ENCODE measurements at places on chromosomes 7 and 10. TPM values are rescaled to one million over a fixed set of nuclear protein-coding genes. Genes with fewer than 3 reads are reported as not detected.
A peak's percentile ranks its signal among the peaks of the same experiment; 100 is the strongest.

Gene MOSPD3
- 2.2 TPM for total RNA-seq

GRCh38 chr7:70733090-70733489, 398.9 kb upstream of the GALNT17 start:
- peaks cover 4% of the 10 kb centered on the region for H3K4me1 ChIP-seq
- H3K4me3 ChIP-seq = no peak overlapping the region

DNA sequence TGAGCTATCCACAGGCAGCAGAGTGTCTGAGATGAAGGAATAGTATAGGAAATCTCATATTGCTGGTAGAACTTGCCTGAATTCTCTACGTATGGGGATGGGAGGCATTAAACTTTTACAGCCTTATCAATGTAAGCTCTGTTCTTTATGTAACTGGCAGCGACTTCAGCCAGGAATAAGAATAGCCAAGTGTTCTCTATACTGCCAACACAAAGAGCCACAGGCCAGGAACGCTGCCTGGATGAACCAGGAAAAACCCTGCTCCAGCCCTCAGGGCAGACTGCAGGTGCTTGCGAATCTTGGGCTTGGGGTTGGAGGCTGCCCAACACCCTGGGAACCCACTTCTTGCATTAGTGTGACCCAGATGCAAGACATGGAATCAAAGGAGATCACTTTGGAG, 6.1 kb upstream of the OLAH start:
- H3K4me3 ChIP-seq = no peak overlapping the region
- H3K27me3 ChIP-seq = peaks cover 7% of the 10 kb centered on the region
- no peak overlapping the region for H3K27ac ChIP-seq
- H3K4me1 ChIP-seq = peaks cover 8% of the 10 kb centered on the region

Gene ATOH7
- total RNA-seq = not detected

Gene GJD4
- not detected for total RNA-seq

GRCh38 chr10:13526948-13527863, 1.6 kb downstream of the BEND7 start:
- H3K4me1 ChIP-seq = peaks cover 3% of the 10 kb centered on the region
- peak; percentile 72 for DNase-seq
- H3K4me3 ChIP-seq = peak overlapping the region; percentile 57
- no peaks in the 10 kb centered on the region for H3K27me3 ChIP-seq

DNA sequence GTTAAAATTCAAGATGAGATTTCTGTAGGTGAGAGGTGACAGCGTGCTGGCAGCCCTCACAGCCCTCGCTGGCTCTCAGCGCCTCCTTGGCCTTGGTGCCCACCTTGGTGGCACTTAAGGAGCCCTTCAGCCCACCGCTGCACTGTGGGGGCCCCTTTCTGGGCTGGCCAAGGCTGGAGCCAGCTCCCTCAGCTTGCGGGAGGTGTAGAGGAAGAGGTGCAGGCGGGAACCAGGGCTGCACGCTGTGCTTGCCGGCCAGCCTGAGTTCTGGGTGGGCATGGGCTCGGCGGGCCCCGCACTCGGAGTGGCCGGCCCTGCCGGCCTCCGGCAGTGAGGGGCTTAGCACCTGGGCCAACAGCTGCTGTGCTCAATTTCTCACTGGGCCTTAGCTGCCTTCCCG, 320.0 kb upstream of the VWC2 start:
- no peaks in the 10 kb centered on the region for H3K4me1 ChIP-seq
- no peak overlapping the region for H3K4me3 ChIP-seq
- H3K27me3 ChIP-seq = no peaks in the 10 kb centered on the region
- H3K27ac ChIP-seq = no peak overlapping the region

Gene ADAMTS14
- total RNA-seq = under 0.01 TPM

Gene C10orf71
- total RNA-seq = not detected

GRCh38 chr7:43726466-43726865, 2.9 kb downstream of the COA1 start:
- no peak overlapping the region for H3K4me3 ChIP-seq
- peaks cover 2% of the 10 kb centered on the region for H3K4me1 ChIP-seq
- no peaks in the 10 kb centered on the region for H3K27me3 ChIP-seq
- no peak for DNase-seq
- H3K27ac ChIP-seq = no peak overlapping the region
- no peaks in the 10 kb centered on the region for H3K36me3 ChIP-seq

DNA sequence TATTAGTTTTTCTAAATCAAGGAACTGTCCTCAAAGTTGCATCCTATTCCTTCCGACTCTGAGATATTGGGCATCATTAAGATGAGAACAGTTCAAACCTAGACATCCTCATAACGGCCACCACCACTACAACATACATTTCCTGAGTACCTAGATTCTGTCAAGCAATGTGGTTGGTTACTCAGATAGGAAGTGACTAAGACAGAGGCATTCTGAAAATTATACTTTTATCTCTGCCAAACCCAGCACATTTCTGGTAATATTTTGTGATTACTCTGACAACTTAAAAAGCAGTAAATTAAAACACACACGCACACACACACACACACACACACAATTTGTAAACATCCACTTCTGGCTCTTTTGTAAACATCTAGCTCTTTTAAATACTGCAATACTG, 291.2 kb upstream of the MEOX2 start:
- no peak overlapping the region for H3K4me3 ChIP-seq
- H3K4me1 ChIP-seq = no peaks in the 10 kb centered on the region
- peak; percentile 63 for DNase-seq
- H3K27me3 ChIP-seq = no peaks in the 10 kb centered on the region
- H3K36me3 ChIP-seq = no peaks in the 10 kb centered on the region
- no peak overlapping the region for H3K27ac ChIP-seq

Gene ZNF273
- 2.7 TPM for total RNA-seq

GRCh38 chr7:132319481-132319880, 256.8 kb downstream of the PLXNA4 start:
- H3K36me3 ChIP-seq = no peaks in the 10 kb centered on the region
- H3K4me3 ChIP-seq = no peak overlapping the region
- no peak overlapping the region for H3K27ac ChIP-seq
- H3K4me1 ChIP-seq = no peaks in the 10 kb centered on the region

DNA sequence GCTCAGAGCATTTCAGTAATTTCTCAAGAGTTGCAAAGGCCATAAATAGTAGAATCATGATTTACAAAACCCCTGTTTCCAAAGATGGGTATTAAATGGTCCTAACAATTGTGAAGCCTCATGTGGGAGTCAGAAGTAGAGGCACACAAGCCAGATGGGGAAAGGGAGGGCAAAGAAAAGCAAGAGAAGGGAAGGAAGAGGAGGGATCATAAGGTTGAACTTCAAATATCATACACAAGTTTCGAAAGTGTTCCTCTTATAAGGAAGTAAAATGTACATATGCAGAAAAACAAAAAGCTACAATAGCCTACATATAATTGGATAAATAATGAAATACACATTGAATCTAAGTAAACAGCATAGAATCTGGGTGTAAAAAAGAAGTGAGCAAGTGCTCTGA, 6.0 kb downstream of the LIPN start:
- no peaks in the 10 kb centered on the region for H3K36me3 ChIP-seq
- peaks cover 12% of the 10 kb centered on the region for H3K27me3 ChIP-seq
- no peak for DNase-seq
- H3K4me1 ChIP-seq = no peaks in the 10 kb centered on the region
- no peak overlapping the region for H3K4me3 ChIP-seq

DNA sequence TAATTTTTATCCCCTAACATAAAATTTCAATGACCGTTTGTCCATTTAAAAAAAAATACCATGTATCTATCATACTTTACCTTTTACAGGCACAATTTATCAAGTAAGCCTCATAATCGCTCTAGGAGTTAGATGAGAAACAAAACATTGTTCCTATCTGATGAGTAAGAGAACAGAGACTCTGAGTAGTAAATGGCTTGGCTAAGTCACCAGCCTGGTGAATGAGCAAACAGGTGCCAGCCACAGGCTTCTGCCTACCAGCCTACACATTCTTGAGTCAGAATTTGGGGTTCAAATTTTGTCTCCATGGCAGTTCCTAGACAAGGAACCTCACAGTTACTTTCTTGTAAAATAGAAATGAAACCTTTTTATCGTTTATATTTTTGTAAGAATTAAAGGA, 235.4 kb downstream of the HGF start:
- no peak for DNase-seq
- no peaks in the 10 kb centered on the region for H3K27me3 ChIP-seq
- H3K36me3 ChIP-seq = no peaks in the 10 kb centered on the region
- peaks cover 3% of the 10 kb centered on the region for H3K4me1 ChIP-seq

Gene AKR1C4
- not detected for total RNA-seq

- H3K4me1 ChIP-seq = no peaks in the 10 kb centered on the region
- H3K27me3 ChIP-seq = peaks cover 18% of the 10 kb centered on the region
- no peaks in the 10 kb centered on the region for H3K36me3 ChIP-seq
- H3K4me3 ChIP-seq = no peak overlapping the region
These were observed 4.8 kb downstream of the FGFR2 start for GRCh38 chr10:121593281-121594075.

DNA sequence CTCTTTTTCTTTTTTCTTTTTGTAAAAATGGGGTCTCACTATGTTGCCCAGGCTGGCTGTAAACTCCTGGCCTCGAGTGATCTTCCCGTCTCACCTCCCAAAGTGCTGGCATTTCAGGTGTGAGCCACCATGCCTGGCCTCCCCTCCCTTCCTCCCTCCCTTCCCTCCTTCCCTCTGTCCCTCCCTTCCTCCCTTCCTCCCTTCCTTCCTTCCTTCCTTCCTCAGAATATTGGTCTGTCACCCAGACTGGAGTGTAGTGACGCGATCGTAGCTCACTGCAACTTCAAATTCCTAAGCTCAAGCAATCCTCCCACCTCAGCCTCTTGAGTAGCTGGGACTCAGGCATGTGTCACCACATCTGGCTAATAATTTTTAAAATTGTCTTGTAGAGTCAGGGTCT, 8.4 kb downstream of the AGAP3 start:
- peaks cover 11% of the 10 kb centered on the region for H3K36me3 ChIP-seq
- peaks cover 16% of the 10 kb centered on the region for H3K4me1 ChIP-seq

- no peak for DNase-seq
- H3K4me1 ChIP-seq = no peaks in the 10 kb centered on the region
- no peak overlapping the region for H3K4me3 ChIP-seq
- H3K27ac ChIP-seq = no peak overlapping the region
- H3K36me3 ChIP-seq = no peaks in the 10 kb centered on the region
- no peaks in the 10 kb centered on the region for H3K27me3 ChIP-seq
These were observed 382.7 kb upstream of the FOXK1 start for GRCh38 chr7:4299431-4299830.

GRCh38 chr7:14761510-14762296, 140.8 kb downstream of the DGKB start:
- no peaks in the 10 kb centered on the region for H3K36me3 ChIP-seq
- peak; percentile 79 for DNase-seq
- H3K4me1 ChIP-seq = no peaks in the 10 kb centered on the region
- H3K27me3 ChIP-seq = no peaks in the 10 kb centered on the region

GRCh38 chr10:31083765-31084184, 52.1 kb upstream of the ZNF438 start:
- H3K27me3 ChIP-seq = no peaks in the 10 kb centered on the region
- no peak overlapping the region for H3K27ac ChIP-seq
- no peak overlapping the region for H3K4me3 ChIP-seq
- peak; percentile 39 for DNase-seq
- no peaks in the 10 kb centered on the region for H3K4me1 ChIP-seq

DNA sequence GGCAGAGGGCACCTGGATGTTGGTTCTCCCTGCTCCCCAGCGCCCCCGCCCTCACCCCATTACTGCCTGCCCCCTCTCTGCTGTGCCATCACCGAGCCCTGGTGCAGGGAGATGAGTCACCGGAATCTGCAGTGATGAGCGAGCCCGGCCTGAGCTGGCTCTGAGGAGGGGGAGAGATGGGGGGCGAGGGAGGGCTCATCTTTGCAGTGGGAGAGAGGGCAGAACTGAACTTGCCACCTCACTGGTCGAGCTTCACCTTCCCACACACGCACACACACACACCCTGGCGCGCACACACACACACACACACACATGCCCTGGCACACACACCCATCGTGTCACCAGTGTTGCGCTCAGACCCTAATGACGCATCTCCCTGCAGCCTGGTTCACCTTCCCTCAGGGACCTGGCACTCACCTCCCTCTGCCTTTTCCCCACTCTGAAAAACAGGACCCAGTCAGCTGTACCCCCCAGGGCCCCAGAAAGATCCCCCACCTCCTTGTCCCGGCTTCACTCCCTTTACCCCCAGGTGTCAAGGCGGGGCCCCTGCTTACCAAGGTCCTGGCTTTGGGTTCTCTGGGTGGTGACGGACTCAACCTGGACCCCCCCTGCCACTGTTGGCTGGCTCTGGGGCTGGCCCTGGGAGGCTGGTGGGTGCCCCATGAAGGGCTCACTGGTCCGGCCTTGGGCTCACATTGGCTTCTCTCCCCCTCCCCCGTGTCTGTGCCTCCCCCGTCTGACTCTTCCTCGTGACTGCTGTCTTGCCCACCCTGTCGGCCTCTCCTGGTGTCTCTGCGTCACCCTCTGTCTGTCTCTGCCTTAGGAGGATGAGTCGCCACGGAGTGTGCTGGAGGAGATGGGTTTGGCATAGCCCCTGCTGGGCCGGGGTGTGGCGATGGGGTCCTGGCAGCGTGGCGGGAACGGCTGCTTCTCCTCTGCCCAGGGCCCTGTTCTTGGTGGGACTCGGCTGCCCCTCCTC, 5.4 kb downstream of the VGF start:
- peaks cover 8% of the 10 kb centered on the region for H3K27me3 ChIP-seq
- H3K27ac ChIP-seq = no peak overlapping the region
- H3K36me3 ChIP-seq = peaks cover 28% of the 10 kb centered on the region

Gene EBLN1
- total RNA-seq = not detected

DNA sequence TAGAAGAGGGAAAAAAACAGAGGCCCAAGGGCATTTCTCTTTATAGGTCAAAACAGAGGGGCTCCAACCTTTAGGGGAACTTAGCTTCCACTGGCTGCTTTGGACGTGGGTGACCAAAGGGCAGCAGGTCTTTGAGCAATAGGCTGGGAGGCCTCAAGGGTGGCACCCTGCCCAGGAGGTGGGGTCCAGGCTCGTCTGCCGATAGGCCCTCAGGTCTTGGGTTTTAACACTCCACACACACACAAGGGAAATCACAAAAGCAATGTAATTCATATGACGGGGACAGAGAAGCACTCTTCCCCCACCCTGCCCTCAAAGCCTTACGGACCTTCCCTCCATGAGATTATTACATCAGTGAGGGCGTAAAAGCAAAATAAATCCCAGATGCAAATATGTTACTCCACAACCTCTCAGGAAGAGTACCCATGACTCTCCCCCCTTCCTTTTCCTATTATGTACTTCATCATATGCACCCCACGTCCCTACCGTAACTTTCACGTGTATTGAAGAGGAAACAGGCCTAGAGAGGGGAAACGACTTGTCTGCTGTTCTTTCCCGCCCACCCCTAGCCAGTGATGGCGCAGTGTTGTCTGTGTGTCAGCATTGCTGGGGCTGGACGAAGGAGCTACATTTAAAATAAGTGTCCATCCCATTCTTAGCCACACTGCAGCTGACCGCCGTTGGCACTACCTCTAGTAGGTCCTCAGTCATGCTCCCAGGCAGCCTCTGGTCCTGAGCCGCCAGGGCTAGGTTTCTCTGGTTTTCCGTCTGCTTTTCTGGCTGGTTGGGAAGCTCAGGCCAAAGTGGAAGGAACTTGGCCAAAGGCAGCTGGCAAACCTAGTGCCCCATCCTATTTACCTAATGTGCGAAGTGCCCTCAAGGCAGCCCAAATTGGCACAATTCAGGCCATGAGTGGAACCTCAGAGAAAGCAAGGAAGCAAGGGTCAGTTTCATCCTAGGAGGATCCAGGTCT, 2.1 kb downstream of the PCBD1 start:
- no peaks in the 10 kb centered on the region for H3K27me3 ChIP-seq
- H3K4me1 ChIP-seq = peaks cover 2% of the 10 kb centered on the region
- peaks cover 7% of the 10 kb centered on the region for H3K36me3 ChIP-seq
- H3K4me3 ChIP-seq = no peak overlapping the region
- DNase-seq = no peak

All from IMR-90 (cell line).